ENCODE measurements at places on chromosomes 13 and 19. TPM values are rescaled to one million over a fixed set of nuclear protein-coding genes. Genes with fewer than 3 reads are reported as not detected.

Gene YJEFN3
- total RNA-seq = 14.6 TPM

Gene PSG7
- total RNA-seq = not detected

Gene PAF1
- total RNA-seq = 50.6 TPM

Gene DOCK9
- 43.5 TPM for total RNA-seq

Gene TNPO2
- 153 TPM for total RNA-seq

Gene ZSCAN5B
- not detected for total RNA-seq

Measured in activated CD4-positive, alpha-beta T cell treated with anti-CD3 and anti-CD28 coated beads, Interleukin-2, amount 10 ng/mL, durations not matched to agents 24 days and 14 days (primary cell).